Activated CD4-positive, alpha-beta memory T cell treated with anti-CD3 and anti-CD28 coated beads, Interleukin-2, amount 10 ng/mL, durations not matched to agents 7 days and 5 days (primary cell): ENCODE measurements at places on chromosomes 7 and 10.

DNA sequence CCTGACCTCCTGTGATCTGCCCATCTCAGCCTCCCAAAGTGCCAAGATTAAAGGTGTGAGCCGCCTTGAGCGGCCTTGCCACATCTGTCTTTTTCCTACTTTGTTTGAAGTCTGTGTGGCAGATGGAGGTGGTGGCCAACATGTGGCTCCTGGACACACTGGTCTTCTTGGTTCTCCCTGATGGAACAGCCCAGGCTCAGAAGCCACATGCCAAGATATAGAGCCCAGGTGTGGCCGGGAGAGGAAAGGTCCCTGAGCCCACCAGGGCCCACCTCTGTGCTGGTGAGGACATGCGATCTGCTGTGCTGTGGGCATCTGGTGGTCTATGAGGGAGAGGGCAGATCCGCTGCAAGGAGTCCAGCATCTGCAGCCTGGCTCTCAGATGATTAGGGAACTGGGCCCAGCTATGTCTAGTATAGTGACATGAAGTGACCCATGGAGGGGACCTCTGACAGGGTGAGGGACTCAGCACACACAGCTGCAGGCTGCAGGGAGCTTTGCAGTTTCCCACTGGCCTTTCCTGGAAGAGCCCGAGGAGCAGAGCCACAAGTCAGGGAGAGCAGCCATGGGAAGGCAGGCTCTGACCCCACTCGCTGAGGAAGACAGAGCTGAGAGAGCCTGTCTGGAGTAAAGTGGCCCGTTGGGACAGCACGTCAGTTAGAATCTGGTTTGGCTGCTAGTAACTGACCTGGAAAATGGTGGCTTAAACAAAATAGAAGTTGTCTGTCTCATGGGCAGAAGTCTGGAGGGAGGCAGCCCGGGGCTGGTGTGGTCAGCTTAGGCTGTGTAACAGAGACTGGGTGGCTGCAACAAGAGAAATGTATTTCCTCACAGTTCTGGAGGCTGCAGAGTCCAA is 25.9 kb downstream of the ADCY1 start:
- peak; percentile 9 for DNase-seq

GRCh38 chr10:9069136-9069535 is 1014.6 kb downstream of the GATA3 start:
- no peak for DNase-seq

DNA sequence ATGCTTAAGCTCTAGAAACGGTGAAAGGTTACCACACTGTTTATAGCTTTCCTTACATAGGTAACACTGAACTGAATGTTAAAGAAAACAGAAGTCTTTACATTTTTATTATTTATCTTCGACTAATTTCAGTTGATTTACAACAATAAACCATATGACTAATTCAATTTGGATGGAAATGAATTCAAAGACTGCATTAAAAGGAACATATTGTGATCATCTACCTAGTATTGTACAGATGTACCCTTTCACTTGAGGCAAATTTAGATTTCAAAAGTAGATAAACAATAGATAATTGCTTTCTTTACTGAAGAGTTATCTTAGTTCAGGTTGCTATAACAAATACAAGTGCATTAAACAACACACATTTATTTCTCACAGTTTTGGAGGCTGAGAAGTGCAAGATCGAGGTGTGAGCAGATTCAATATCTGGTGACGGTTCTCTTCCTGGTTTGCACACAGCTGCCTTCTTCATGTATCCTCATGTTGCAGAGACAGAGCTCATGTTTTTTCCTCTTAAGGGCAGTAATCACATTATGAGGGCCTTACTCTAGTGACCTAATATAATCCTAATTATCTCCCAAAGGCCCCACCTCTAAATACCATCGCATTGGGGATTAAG is 15.0 kb upstream of the ARMC3 start:
- no peak for DNase-seq

GRCh38 chr7:91789558-91789957 is 90.9 kb downstream of the MTERF1 start:
- DNase-seq: no peak

DNA sequence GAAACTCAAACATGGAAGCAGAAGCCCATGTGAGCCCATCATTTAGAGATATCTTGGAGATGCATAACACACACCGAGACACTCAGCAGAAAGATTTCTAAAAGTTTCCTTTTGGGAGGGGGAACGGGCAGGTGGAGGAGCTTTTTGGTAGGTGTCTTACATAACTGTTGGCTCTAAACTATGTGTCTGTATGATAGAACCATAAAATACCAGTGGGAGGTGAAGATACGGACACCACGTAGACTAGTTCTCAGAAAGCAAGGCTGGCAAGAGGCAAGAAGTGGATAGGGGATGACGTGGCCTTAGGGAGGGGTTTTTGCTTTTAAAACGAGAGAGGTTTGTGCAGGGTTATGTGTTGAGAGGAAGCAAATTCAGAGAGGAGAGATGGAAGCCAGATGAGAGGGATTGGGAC is 36.5 kb downstream of the IL15RA start:
- DNase-seq: no peak
